ENCODE measurements at places on chromosomes 2 and 18. TPM values are rescaled to one million over a fixed set of nuclear protein-coding genes. Genes with fewer than 3 reads are reported as not detected.

DNA sequence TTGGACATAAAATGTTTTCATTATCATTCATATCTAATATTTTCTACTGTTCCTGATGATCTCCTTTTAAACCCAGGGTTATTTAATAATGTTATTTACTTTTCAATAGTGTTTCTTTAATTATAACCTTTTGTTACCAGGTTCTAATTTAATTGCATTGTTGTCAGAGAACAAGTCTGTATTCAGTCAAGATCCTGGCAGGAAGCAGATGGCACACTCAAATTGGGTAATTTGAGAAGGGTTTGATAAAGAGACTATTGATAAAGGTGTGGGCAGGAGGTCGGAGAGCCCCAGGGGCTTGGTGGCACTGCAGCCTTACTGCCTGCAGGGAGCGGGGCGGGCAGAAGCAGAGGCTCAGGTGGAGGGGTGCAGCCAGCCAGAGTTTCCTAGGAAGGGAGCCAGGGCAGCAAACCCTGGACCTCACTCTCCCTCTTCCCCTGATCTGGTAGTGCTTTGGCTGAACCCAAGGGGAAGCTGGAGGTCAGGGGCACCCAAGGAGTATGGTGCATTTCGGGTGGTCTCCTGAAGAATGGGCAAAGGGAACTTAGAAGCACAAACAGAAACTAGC, 2.3 kb upstream of the KIF1A start:
- H3K4me1 ChIP-seq = peaks cover 1% of the 10 kb centered on the region
- H3K36me3 ChIP-seq = no peaks in the 10 kb centered on the region
- no peaks in the 10 kb centered on the region for H3K27me3 ChIP-seq

The IDH1 gene
- total RNA-seq = 84.1 TPM

GRCh38 chr18:28178720-28179119, 1.8 kb upstream of the CDH2 start:
- H3K27ac ChIP-seq = no peak overlapping the region
- H3K4me3 ChIP-seq = no peak overlapping the region
- DNase-seq = no peak

GRCh38 chr2:210303498-210303897, 11.5 kb downstream of the MYL1 start:
- H3K27me3 ChIP-seq = no peaks in the 10 kb centered on the region
- H3K4me3 ChIP-seq = no peak overlapping the region
- H3K36me3 ChIP-seq = no peaks in the 10 kb centered on the region
- no peak overlapping the region for H3K27ac ChIP-seq

The KCNE4 gene
- 8.3 TPM for total RNA-seq

The MATN3 gene
- total RNA-seq = 0.60 TPM

DNA sequence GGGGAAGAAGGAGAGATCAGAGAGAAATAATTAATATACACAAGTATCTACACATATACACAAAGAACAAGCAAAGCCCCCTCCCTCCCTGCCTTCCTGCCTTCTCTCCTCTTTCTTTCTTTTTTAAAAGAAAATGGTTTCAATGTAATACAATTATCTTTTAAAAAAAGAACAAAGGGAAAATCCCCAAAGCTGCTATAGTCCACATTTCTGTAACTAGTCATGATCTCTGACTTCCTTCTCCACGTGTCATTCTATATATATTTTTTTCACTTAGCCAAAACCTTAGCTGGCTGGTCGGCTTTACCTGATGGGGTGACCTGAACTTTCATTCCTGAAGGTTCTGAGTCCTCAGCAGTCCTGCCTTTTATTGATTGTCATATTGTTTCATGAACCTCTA, 44.3 kb downstream of the MAP3K20 start:
- H3K27ac ChIP-seq = no peak overlapping the region
- H3K27me3 ChIP-seq = no peaks in the 10 kb centered on the region
- no peak overlapping the region for H3K4me3 ChIP-seq
- no peak for DNase-seq
- peaks cover 12% of the 10 kb centered on the region for H3K4me1 ChIP-seq

The VWC2L gene
- total RNA-seq = not detected

Measured in ovary (tissue), 10 donors.